Activated CD8-positive, alpha-beta memory T cell treated with anti-CD3 and anti-CD28 coated beads for 1 hour (primary cell): ENCODE measurements at places on chromosomes 16 and 17.

DNA sequence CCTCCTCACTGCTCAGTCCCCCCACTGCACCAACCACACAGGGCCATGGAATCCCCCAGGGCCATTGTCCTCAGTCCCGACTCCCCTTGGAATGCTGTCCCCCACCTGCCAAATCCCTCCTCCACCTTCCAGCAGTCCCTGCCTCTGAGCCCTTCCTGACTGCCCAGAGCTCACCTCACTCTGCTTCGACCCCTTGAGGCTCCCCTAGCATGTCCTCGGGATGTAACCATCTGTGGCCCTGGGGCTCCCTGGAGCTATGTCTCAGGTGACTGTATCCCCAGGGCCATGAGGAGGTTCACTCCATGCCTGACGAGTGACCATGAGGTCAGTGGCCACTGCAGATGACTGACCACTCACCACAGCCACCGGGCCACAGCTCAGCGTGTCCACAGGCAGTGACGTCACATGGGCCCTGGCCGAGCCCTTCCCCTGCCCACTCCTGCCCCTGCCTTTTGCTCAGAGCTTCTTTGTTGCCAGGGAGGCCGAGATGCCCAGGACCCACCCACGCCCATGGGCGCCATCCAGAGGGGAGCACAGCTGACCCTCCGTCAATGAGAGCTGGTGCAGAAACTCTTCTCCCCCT lies 7.7 kb upstream of the PIEZO1 start:
- DNase-seq = no peak

DNA sequence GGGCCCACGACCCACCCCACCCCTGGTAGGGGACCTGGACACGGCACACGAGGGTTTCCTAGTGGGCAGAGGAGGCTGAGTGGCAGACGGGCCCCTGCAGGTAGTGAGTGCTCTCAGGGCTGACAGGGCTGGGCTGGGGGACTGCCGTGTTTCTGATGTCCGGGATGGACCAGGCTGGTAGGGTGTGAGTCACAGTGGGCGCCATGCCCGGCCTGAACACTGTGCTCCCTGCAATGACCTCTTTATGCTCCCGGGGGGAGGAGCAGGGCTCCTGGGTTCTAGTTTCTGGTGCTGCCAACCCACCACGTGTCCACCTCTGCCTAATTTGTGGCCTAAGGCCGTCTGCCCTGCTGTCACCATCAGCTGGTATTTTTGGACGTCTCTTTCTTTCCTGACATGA lies 26.3 kb downstream of the ARHGAP23 start:
- DNase-seq = no peak

GRCh38 chr16:4217204-4218131 lies 24.4 kb downstream of the SRL start:
- DNase-seq = no peak

- DNase-seq = no peak
Measured at GRCh38 chr17:46191322-46192188, 1.7 kb downstream of the KANSL1 start.

DNA sequence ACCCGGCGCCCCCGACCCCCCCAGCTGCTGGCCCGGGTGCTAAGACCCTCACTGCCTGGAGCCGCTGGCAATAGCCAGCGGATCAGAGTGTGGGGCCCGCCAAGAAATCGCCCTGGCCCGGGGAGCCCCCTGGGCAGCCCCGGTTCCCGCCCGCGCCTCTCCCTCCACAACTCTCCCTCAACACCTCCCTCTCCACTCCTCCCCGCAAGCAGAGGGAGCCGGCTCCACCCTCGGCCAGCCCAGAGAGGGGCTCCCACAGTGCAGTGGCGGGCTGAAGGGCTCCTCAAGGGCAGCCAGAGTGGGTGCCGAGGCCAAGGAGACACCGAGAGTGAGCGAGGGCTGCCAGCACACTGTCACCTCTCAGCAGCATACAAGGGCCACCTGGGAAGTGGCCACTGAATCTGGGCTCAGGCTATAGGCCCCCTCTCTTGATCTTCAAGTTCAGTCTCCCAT lies 385.5 kb downstream of the SEC14L1 start:
- DNase-seq = no peak

- DNase-seq = no peak
Measured at GRCh38 chr16:56898847-56899246, 33.1 kb upstream of the HERPUD1 start.

DNA sequence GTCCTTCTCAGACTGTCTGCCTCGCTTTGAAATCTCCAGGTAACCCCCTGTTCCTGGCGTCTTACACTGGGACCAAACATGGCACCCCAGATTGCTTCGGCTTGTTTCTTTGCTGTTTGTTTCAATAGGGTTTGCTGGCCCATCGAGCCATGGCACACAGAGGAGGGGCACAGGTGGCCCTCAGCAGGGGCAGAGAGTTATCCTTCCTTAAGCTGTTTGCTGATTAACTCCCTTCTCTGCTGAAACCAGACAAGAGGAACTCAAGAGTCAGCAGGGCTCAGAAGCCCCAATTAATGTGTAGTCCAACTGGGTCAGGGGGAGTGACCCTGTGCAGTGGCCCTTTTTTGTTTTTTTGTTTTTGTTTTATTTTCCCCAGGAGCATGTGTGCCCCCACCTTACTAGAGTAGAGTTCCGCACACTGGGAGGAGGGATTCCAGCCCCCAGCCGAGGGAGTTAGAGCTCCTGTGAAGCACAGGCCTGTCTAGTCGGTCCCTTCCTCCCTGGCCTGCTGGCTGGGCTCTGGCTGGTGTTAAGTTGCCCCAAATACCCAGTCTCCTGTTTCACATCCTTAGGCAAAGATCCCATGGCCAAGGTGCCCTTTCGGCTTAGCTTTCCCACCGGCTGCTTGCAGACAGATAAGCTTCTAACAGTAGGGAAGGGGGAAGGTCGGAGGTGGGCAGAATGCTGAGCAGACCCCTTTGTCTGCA lies 39.3 kb downstream of the YPEL2 start:
- no peak for DNase-seq

DNA sequence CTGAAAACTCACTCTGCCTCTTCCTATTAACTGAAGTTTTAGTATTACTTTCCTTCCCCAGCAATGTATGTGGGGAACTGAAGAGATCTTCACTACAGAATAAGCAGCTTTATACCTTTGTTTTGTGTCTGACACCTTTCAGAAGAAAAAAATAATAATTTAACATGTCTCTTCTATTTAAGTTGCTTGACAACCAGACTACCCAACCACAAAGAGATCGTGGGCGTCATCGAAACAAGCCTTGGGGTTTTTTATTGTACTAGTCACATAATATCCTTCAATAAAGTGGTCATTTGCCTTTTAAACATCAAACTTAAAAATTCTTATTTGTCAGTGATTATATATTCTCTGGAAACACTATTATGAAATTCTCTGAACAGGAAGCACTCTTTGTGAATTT lies 123.7 kb downstream of the CHD9NB start:
- DNase-seq = no peak

DNA sequence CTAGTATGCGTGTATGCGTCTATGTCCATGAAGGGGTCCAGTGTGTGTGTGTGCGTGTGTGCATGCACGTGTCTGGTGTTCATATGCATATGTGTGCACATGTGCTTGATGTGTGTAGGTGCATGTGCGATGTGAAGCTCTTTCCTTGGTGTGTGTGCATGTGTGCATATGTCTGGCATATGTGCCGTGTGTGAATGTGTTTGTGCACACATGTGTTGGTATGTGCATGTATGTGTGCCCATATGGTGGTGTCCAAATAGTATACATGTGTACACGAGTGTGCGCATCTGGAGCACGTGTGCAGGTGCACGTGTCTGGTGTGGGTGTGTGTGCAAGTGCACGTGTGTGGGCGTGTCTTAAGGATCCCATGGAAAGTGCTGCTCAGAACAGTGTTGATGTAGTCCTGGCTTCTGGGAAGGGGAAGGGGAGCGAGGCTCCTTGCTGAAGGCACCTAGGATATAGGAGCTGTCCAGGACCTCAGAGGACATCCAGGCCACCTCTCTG lies 17.0 kb downstream of the CACNA1G start:
- no peak for DNase-seq

GRCh38 chr16:67701420-67701819 lies 17.7 kb downstream of the GFOD2 start:
- DNase-seq = no peak

GRCh38 chr17:8463099-8463498 lies 27.4 kb downstream of the NDEL1 start:
- no peak for DNase-seq

- no peak for DNase-seq
Measured at GRCh38 chr16:78791011-78791410, 691.6 kb downstream of the WWOX start.

DNA sequence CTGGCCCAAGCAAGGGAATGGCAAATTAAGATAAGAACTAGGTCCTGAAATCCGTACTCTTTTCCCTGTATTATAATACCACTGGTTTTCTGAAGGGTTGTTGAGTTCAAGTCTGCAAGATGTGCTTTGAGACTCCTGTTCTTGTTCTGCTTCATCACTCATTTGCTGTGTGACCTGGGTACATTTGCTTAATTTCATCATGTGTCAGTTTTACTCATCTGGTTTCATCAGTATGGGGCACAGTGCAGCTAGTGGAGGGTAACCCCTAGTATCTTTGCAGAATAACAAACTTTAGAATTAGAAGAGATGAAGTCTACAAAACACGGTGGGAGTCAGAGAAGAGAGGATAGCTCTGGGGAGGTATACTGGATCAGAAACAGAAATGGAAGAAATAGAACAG lies 21.9 kb upstream of the EFCAB13 start:
- DNase-seq = no peak

- DNase-seq = no peak
Measured at GRCh38 chr16:51924744-51925143, 622.2 kb downstream of the TOX3 start.

- DNase-seq = no peak
Measured at GRCh38 chr17:50149417-50150353, 792 bp downstream of the PPP1R9B start.

DNA sequence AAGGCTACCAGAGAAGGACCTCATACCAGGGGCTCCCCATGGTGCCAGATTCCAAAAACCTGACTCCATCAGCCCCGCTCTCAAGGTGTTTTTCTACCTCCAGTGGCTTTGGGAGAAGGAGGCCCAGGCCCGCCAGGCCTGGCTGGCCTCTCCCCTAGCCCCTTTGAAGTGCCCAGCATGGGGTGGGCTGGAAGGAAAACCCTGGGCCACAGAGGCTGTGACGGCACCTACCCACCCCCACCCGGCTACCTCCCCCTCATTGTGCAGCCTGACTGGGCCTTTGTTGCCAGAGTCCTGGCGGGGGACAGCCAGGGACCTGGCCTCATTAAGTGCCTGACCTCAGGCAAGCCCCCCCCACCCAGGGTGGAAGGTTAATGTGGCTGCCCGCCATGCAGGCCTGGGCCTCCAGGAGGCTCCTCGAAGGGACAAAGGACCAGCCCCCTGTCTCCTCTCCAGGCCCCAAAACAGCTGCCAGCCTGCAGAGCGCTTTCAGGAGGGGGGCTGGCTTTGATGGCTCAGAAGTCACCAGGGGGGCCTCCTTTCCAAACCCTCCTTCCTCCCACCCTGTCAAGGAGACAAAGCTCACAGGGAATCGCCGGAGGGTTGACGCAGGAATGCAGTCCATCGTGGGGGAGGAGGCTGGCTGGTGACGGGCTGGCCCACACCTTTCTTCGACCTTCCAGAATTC lies 159.4 kb downstream of the ZNF423 start:
- no peak for DNase-seq

DNA sequence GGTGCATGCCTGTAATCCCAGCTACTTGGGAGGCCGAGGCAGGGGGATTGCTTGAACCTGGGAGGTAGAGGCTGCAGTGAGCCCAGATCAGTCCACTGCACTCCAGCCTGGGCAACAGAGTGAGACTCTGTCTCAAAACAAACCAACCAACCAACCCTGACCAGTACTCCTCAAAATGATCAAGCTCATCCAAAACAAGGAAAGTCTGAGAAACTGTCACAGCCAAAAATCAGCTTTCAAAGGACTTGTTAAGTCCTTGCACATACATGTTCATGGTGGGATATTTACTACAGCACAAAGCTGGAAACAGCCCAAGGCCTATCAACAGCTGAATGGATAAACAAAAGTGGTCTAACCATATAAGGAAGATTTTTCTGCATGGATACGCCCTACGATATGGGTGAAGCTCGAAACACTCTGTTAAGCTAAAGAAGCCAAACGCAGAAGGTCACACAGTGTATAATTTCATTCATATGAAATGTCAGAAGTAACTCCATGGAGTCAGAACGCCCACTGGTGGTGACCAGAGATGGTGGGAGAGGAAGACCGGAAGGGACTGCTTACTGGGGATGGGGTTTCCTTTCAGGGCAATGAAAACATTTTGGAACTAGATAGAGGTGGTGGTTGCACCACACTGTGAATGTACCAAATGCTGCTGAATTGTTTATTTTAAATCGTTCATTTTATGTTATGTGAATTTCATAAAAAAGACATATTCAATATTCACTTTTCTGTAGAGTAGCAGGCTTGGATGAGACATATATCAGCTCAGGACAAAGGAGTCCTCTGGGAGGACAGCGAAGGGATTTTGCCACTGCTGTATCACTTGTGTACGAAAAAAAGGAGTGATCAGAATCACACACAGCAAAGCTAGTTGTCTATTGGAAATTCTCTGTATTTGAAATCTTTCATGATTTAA lies 17.7 kb downstream of the CCL17 start:
- no peak for DNase-seq

DNA sequence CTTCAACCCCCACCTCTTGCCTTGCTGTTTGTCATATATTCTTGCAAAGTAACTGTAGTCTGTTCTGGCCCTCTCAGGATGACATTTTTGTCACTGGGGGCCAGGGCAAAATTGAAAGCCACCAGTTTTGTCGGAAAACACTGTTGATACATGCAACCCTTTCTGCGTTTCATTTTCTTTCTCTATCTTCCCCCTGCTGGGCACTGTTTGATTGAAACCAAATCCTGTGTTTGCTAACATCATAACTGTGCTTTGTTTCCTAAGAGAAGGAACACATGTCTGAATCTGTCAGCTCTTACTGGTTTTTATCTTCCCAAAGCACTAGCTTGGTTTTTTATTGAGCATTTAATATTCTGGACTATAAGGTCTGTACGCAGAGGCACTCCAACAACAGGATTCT lies 11.7 kb upstream of the CPPED1 start:
- DNase-seq = no peak

- no peak for DNase-seq
Measured at GRCh38 chr16:73315645-73316044, 267.7 kb upstream of the ZFHX3 start.

GRCh38 chr16:24488045-24488444 lies 51.3 kb upstream of the RBBP6 start:
- no peak for DNase-seq

- DNase-seq = no peak
Measured at GRCh38 chr16:28298511-28298878, 6.2 kb downstream of the SBK1 start.

- DNase-seq = no peak
Measured at GRCh38 chr17:81551458-81552243, 502 bp downstream of the FAAP100 start.

- DNase-seq = no peak
Measured at GRCh38 chr17:78951967-78952551, 26.9 kb upstream of the TIMP2 start.

GRCh38 chr16:49461517-49461951 lies 87.9 kb downstream of the C16orf78 start:
- no peak for DNase-seq

GRCh38 chr17:28379814-28380801 lies 8.6 kb downstream of the SARM1 start:
- DNase-seq = no peak
